T-cell (primary cell): ENCODE measurements at places on chromosomes 16 and 17.
A peak's percentile ranks its signal among the peaks of the same experiment; 100 is the strongest.

GRCh38 chr16:35746281-35746962 lies 2287.0 kb downstream of the TP53TG3F start:
- no peak for DNase-seq

DNA sequence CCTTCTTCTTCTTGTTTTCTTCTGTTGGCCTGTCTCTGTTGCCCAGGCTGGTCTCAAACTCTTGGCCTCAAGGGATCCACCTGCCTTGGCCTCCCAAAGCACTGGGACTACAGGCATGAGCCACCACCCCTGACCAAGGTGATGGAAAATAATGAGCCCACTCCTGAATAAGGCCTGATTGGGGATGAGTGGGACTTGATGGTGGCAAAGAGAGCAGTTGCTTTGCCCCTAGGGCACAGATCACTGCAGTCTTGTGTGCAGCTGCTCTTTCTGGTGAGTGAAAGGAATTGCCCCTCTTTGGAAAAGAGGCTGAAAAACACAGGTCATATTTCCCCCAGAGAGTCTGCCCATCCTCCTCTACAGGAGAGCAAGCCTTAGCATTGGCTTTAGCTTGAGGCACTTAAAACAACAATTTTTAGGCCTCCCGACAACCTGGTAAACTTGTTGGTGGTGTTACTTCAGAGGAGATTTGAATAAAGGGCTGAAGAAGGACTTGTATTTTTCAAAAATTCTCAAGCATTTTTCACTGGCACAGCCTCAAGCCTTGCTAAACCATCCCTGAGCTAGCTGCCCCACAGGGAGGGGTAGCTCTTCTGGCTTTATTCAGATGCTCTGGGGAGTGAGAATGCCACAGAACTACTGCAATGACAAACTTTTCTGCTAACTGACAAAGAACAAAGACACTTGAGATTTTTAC lies 6.1 kb upstream of the PDP2 start:
- no peak for DNase-seq

GRCh38 chr16:80751167-80751566 lies 53.2 kb downstream of the CDYL2 start:
- DNase-seq, result no peak

DNA sequence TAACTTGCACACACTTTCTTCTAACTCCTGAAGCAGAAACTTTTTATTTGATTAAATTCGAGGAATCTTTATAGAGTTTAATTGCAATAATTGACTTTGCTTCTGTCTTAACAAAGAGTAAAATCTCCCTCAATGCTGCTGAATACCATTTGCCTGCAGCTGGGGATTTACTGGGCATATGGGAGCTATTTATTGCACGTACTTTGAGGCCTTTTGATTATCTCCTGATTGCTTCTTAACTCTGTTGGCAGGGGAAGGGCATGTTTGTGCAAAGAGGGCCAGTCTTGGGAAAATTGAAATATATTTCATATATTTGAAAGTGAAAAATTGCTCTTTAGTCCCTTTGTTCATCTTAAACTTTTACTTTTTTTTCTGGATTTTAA lies 156.8 kb upstream of the CHMP6 start:
- no peak for DNase-seq

DNA sequence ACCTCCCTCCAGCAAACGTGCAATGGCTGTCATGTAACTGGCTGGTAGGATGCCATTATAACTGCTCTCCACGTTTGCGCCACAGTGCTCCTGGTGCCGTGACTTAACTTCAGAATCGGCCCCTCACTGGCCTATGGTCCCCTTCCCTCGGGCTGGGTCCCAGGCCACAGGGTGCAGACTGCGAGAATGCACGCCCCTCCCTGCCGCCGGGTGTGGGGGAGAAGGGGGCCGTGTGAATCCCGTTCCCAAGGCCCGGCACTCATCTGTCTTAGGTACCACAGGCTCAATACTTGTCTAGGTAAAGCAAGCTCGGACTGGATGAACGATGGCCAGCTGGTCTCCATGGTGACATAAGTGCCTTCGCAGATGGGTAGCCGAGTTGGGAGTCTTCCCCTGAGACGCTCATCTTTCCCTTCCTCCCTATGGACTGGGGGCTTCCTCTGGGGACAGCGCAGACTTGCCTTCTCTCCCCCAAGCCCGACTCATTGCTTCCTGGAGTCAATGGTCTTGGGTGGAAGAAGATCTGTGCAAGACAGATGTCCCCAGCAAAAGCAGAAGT lies 37.8 kb downstream of the TIMM22 start:
- no peak for DNase-seq

- peak; percentile 65 for DNase-seq
Observed at GRCh38 chr17:50055426-50056216, at the start of gene ITGA3. TSS of gene ITGA3 (plus strand) at chr17:50056110. CDS start at chr17:50056440, 330 bp downstream.

DNA sequence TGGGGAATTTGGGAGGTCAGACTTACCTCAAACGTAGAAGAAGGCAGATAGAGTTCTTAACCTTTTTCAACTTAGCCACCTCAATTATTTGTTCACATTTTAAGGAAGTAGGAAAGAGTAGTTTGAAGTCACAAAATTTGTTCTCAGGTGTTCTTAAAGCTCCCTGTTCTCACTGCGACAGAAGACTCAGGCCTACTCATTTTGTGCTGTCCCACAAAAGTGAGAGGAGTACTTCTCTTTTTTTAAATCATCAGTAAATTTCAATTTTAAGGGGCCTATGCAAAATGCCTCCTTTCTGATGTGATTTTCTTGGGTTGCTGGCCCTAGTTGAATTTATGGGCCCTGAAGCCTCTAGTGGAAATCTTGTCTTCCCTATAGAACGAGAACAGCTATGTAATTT lies 133.4 kb downstream of the MAP2K6 start:
- no peak for DNase-seq

GRCh38 chr17:74104921-74105320 lies 98.6 kb upstream of the RPL38 start:
- DNase-seq, result no peak

DNA sequence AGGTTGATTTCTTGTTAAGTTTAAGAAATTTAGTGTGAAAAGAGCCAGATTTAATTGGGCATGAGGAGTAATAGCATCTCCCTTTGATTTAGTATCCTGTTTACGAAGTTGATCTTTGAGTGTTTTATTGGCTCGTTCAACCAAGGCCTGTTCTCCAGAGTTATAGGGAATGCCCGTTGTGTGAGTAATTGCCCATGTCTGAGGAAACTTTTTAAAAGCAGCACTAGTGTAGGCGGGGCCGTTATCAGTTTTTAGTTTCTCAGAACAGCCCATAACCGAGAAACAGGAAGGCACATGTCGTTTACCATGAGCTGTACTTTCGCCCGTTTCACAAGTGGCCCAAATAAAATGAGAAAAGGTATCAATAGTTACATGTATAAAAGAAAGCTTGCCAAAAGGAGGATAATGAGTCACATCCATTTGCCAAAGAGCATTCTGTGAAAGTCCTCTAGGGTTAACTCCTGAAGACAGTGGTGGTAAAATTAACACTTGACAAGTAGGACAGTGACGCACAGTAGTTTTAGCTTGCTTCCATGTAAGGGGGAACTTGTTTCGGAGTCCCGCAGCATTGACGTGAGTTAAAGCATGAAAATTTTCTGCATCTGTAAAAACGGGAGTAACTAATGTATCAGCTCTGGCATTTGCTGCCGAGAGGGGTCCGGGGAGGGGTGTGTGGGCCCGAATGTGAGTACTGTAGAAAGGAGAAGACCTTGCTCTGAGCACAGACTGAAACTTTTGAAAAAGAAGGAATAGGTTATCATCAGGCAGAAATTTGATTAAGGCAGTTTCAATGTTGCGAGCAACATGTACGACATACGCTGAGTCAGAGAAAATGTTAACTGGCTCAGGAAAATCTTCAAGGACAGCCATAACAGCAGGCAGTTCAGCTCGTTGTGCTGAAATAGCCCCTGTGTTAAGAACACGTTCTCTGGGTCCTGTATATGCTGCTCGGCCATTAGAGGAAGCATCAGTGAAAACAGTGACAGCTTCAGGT lies 18.5 kb upstream of the KCTD5 start:
- no peak for DNase-seq

DNA sequence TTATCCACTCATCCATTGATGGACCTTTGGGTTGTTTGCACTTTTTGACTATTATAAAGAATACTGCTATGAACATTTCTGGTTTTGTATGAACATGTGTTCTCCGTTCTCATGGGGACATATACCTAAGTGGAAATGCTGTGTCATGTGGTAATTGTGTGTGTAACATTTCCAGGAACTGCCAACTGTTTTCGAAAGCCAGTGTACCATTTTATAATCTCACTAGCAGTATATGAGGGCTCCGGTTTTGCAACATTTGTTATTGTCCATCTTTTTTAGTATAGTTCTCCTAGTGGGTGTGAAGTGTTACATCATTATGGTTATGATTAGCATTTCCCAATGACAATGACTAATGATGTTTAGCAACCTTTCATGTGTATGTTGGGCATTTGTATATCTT lies 5.1 kb upstream of the TRIM25 start:
- DNase-seq, result no peak

DNA sequence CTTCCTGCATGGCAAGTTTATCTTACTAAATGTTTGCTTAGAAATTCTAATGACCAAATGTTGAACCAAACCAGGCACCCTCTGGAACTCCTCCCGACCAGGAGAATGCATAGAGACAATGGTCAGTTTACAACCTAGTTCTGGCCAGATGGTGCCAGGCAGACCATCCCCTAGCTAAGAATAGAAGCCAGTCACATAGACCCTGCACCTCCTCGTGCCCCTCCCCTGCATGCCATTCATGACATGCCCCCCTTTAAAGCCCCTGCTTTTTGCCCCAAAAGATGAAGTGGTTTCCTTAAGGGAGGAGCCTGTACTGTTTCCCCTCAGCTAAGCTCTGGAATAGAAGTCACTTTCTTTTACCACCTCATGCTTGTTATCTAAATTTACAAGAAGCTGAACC lies 6.6 kb upstream of the CPHXL start:
- no peak for DNase-seq

DNA sequence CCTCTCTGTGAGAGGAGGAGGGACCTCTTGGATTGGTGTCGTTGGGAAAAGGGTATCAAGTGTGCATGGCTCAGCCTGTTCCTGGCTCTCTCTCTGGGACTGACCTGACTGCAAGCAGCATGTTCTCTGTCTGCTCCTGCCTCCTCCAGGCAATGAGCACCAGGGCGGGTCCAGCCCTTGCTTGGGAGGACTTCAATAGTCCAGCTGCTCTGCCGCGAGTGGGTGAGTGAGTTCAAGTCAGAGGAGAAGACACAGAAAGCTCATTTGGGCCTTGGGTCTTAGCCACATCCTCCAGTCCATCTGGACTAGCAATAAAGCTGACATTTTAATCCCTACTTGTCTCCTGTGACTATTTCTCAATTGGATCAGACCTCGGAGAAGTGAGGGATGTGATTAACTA lies 25.2 kb upstream of the TNS4 start:
- no peak for DNase-seq

GRCh38 chr17:76398523-76399174 lies 14.2 kb downstream of the SPHK1 start:
- no peak for DNase-seq

- DNase-seq, result no peak
Observed at GRCh38 chr17:69878661-69879060, 196.4 kb upstream of the KCNJ16 start.

GRCh38 chr16:87412371-87412995 lies 20.3 kb downstream of the MAP1LC3B start:
- no peak for DNase-seq

GRCh38 chr17:74744714-74745547 lies 3.5 kb upstream of the NHERF1 start:
- peak; percentile 78 for DNase-seq

DNA sequence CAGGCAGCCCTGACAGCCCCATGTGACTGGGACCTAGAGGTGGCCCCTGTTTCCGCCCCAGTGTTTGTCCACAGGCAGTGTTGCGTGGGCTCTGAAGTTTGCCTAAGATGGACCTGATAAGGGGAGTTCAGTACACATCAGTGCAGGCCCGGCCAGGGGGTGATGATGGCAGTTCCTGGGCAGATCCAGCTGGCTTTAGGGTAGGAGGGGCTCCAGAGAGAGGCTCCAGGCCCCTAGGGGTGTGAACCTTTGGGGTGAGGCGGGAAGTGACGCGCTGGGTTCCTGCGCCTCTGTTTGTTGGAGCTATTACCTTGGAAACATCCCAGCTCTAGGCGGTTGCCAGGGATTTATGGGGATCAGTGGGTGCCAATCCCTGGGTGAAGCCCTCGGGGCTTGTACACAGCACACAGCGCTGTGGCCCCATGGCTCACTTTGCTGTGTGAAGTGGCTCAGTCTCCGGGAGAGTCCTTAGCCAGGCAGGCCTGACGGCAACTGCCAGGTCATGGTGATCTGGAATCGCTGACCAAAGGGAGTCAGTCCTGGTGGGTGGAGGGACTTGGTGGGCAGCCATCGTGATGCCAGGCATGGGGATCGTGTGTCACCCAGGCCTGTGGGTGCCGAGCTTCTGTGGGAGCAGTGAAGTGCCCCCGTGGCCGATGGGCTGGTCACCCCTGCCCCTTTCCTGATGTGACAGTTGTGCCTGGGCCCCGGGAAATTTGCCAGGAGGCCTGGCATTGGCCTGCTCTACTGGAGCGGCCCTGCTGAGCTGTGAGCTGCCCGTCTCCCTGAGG lies 146.1 kb downstream of the SEC14L1 start:
- DNase-seq, result no peak

- no peak for DNase-seq
Observed at GRCh38 chr16:55735120-55735781, 79.5 kb downstream of the SLC6A2 start.

- no peak for DNase-seq
Observed at GRCh38 chr17:27644586-27644985, 13.6 kb downstream of the LGALS9 start.

DNA sequence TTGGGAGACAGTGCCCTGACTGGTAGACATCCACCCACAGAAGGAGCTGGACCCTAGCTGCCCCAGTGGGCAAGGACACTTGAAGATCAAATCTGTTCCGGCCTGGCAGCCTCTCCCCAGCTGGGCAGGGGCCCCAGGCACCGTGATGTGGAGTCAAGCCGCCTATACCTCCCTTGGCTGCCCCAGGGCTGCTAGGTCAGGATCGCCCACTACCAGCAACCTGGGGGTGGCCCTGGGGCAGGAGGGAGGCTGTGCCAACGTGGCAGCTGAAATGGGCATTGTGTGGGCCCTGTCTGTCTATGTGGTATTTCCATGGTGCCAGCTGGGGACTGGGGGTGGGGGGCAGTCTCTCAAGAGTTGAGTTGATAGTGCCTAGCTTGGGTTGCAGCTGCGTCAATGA lies 941 bp downstream of the PDK2 start:
- no peak for DNase-seq

DNA sequence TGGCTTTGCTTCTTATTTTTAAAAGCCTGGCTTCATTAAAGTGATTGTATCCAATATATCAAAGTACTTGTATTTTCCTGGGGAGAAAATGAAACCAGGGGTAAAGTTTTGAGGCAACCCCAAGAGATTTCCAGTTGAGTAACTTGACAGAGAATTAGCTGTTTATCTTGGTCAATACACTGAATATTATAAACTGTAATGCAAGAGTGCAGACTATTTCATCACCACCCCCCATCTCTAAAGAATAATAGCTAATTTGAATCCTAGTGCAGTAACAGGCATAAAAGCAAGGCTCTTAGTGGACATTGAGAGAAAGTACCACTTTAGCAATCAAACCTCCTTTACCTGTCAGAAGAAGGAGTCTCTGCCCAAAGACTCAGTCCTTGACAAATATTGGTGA lies 27.0 kb downstream of the IRX6 start:
- DNase-seq, result no peak

GRCh38 chr16:1153480-1154160 lies 714 bp downstream of the CACNA1H start:
- no peak for DNase-seq
